ENCODE measurements at places on chromosomes 6 and 20.

- no peak for DNase-seq
These were observed 9.6 kb upstream of the IL17A start for GRCh38 chr6:52176550-52176949.

- no peak for DNase-seq
These were observed 200.7 kb downstream of the KHDC1L start for GRCh38 chr6:73024598-73024997.

DNA sequence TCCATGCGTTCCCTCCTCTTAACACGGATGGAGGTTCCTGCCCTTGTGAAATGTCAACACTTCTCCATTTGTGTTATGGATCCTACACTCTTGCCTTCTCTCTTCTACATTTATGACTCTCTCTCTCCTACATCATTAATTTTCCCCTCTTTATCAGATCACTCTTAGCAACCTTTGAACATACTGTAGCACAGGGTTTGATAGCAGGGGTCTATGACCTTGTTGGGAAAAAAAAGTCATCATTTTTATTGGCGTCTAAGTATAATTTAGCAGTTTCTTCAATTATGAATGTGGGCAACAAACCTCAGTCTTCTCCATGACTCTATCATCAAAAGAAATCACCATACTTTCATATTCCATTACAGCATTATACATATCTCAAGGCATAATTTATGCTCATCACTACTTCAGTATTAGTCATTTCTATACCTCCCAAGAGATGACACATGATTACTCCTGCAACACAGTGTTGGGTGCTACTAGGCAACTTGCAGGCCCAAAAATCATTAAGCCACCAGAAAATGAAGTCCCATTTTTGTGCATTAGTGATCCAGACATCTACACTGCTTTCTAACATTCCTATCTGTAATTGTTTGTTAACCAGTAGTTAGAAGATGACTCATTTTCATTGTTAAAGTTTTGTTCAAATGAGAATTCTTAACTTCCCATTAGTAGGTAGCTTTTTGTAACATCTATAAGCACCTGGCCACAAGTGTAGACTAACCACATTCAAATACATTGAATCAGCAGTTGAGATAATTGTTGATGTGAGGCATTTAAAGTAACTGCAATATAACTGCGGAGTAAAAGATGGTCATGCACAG, 9.5 kb downstream of the CYP39A1 start:
- DNase-seq = no peak

DNA sequence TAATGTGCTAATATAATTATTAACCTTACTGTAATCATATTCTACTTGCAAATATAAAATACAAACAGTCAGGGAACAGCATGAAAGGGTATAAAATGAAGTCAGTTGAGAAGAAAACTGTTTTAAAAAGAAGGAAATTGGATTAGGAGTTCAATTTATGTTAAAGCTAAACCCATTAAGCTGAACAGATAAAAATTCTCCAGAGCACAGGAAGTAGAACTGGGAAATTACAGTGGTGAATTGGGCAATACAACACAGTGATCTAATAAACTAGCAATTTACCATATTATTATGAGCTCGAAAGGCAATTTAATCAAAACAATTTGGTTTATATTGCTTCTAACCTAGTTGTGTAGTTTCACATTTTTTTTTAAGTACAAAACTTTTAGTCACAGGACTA, 407.4 kb upstream of the RGS17 start:
- DNase-seq = no peak

GRCh38 chr6:167811040-167811439, 15.7 kb upstream of the AFDN start:
- DNase-seq = no peak

GRCh38 chr6:79431537-79431933, 105.7 kb downstream of the LCA5 start:
- DNase-seq = no peak

- DNase-seq = no peak
These were observed 399.6 kb upstream of the SOX4 start for GRCh38 chr6:21193790-21194475.

GRCh38 chr20:50501972-50502745, 8.0 kb upstream of the PTPN1 start:
- DNase-seq = no peak

DNA sequence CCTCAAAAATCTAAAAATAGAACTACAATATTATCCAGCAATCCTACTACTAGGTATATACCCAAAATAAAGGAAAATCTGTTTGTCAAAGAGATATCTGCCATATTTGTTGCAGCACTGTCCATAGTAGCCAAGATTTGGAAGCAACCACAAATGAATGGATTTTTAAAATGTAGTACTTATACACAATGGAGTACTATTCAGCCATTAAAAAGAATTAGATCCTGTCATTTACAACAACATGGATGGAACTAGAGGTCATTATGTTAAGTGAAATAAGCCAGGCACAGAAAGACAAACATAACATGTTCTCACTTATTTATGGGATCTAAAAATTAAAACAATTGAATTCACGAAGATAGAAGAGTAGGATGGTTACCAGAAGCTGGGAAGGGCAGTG, 135.7 kb upstream of the CCDC28A start:
- DNase-seq = no peak

GRCh38 chr6:83891586-83891985, 32.1 kb downstream of the CYB5R4 start:
- no peak for DNase-seq

DNA sequence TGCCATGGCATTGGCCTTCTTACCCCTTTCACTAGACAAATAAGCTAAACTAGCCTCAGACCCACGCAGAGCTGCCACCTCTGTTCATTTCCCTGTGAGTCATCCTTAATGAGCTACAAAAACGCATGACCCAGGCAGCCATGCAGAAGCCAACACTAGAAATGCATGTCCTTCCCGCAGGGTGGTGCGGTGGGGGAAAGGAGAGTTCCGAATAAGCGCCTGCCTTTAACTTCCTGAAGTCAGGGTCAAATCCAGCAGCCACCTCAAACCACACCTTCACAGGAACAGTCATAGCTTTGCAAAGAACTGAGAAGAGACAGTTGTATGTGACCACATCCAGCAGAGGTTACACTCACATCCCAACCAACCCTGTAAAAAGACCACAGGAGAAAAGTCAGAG, 40.4 kb downstream of the IRF4 start:
- DNase-seq = no peak

DNA sequence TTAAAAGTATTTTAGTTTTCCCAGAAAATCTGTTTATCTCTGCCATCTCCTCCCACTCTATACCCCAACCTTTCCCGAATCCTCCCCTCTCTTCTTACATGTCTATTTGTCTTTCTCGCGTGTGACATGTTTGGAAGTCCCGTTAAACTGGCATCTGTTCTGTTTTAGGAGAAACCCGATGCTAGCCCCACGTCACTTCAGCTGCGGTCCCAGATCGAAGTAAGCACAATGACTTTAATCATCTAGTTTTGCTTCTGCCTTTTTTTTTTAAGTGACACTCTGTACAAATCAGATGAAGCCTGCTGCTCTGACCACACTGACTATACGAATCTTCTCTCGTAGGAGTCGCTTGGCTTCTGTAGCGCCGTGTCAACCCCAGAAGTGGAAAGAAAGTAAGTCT, 97.4 kb downstream of the SASH1 start:
- DNase-seq = no peak

- DNase-seq = no peak
These were observed 977 bp upstream of the SLC22A2 start for GRCh38 chr6:160259598-160259997.

DNA sequence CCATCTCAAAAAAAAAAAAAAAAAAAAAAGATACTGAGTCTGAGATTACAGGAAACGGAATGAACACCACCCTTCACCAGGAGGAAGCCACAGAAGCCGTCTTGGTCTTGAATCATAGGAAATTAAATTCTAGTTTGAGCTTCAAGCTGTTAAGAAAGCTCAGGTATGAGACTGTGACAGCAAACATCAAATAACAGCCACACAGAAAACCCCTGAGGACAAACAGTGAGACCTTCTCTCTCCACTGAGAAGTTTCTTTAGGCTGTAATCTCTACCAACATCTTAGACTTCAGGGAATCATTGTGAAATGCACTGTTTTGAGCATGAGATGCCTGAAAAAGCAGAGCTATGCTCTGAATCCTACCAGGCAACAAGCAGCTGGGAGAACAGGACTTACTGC, 30.8 kb downstream of the PDE10A start:
- DNase-seq = no peak

- DNase-seq = no peak
These were observed 846 bp downstream of the PDE10A start for GRCh38 chr6:165662041-165662748.

DNA sequence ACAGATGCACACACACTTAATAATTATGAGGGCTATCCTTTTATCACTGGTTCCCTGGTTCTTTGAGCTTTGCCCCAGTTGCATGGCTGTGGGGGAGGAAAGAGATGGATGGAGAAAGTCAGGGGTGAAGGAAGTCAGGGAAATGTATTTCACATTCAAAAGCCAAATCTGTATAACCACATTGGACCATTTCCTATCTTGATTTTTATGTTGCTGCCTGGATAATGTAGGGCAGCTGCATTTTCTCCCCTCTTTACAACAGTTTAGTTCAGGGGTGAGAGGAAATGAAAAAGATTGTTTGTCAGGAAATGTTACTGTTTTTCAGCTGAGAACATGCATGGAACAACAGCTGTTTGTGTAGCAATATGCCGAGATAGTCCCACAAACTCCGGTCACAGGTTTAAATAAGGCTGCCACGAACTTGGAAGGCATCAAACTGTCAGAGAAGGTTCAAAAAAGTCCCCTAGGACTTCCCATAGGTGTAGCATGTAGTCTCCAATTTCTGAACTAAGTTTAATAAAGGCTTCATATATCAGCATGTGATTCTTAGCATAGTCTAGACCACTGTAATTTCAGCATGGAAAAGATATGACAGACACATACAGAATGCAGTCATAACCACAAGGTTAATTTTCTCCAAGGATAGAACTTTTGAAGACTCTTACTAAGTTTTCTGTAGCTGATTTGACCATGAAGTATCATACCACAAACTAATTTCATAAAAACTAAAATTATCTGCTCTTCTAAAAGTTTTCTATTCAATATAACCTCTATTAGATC, 82.1 kb upstream of the COL21A1 start:
- no peak for DNase-seq

DNA sequence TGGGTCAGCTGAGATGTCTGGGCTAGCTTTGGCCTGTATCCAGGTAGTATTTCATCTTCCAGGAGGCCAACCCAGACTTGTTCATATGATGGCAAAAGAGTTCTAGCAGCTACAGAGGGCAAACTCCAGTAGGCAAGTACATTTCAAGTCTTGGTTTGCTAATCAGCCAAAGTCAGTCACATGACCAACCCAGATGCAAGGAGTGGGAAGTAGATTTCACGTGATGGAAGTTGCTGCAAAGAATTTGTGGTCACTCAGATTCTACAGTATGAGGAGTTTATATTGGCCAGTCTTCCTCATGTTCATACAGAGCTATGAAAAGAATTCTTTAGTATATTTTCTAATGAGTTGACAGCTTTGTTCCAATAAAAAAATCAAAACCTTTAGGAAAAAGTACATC, 101.8 kb downstream of the PHACTR1 start:
- no peak for DNase-seq

- no peak for DNase-seq
These were observed 59.8 kb downstream of the SHPRH start for GRCh38 chr6:145904391-145904790.

DNA sequence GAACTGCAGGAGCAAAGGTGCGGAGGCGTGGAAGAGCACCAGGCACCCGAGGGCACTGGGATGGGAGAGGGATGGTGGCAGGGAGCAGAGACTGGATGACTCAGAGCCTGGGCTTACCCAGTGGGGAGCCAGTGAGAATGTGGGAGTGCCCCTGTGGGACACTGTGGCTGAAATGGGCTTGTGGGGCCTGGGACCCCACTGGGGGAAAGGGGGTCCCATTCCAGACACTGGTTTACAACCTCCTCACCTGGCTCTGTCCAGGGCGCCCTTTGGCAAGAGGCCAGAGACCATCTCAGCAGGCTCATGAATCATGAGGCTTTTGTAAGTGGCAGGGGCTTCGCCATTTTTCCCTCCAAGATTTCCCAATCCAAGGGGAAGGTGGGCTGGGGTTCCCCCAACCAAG, 124.0 kb upstream of the MAFB start:
- DNase-seq = no peak

- DNase-seq = no peak
These were observed 5.3 kb upstream of the HSPA1B start for GRCh38 chr6:31822036-31822821.

DNA sequence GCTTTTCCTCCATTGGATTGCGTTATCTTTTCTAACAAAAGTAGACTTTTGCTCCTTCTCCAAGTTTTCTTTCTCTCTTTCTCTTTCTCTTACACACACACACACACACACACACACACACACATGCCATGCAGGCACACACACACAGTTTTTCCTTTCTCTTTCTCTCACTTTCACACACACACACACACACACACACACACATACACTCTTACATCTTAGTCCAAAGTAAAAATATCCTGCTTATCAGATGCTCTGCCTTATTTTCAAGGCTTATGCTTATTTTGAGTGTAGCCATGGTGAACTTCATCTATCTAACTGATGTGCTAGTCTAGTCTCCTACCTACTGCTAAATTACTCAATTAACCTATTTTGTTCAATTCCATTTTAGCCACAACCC, 34.4 kb upstream of the RAB23 start:
- DNase-seq = no peak

DNA sequence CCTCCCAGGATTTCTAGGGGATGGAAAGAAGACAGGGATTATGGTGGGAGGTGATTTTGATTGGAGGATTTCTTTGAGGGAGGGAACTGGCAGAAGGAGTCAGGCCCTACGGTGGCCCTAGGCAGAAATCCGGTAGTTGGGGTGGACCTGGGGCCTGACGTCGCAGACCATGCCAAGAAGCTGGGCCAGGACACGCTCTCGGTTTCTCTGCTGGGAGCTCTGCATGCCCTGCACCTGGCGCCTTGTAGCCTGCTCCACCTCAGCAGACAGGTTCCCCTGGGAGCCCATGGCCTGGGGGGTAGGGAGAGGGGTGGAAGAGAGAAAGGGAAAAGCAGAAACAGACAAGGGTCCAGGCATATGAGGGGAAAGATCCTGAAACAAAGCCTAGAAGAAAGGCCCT, 1.1 kb downstream of the ATP6V1G2 start:
- DNase-seq = no peak

GRCh38 chr6:102356170-102356569, 962.7 kb downstream of the GRIK2 start:
- DNase-seq = no peak

GRCh38 chr20:30288346-30288745, 969.1 kb upstream of the DEFB115 start:
- no peak for DNase-seq
